GM12891 (cell line): ENCODE measurements at places on chromosomes 7 and 10.

GRCh38 chr10:78763651-78764395 is 304.9 kb upstream of the ZMIZ1 start:
- no peak for DNase-seq

DNA sequence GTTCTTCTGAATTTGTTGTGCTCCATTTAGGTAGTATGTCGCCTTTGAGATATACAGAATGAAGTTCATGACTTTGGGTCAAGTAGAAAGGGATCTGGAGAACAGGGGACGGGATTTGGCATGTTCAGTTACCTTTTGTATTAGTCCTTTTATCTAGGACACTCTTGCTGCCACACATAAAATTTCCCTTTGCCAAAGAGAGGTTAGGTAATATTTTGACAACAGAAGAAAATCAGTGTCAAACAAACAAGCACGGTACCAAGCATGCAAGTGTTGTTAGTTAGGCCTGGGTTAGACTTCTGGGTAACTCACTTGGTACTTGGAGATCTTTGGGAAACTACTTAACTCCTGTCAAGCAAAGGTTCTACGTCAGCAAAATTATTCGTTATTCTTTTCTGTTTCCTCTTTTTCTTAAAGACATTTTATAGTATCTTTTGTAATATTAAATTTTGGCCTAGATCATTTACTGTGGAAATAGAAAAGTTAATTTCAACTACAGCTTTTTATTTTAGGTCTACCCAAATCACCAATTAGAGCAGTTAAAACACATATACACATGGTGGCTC is 116.7 kb downstream of the PLXDC2 start:
- DNase-seq = no peak

DNA sequence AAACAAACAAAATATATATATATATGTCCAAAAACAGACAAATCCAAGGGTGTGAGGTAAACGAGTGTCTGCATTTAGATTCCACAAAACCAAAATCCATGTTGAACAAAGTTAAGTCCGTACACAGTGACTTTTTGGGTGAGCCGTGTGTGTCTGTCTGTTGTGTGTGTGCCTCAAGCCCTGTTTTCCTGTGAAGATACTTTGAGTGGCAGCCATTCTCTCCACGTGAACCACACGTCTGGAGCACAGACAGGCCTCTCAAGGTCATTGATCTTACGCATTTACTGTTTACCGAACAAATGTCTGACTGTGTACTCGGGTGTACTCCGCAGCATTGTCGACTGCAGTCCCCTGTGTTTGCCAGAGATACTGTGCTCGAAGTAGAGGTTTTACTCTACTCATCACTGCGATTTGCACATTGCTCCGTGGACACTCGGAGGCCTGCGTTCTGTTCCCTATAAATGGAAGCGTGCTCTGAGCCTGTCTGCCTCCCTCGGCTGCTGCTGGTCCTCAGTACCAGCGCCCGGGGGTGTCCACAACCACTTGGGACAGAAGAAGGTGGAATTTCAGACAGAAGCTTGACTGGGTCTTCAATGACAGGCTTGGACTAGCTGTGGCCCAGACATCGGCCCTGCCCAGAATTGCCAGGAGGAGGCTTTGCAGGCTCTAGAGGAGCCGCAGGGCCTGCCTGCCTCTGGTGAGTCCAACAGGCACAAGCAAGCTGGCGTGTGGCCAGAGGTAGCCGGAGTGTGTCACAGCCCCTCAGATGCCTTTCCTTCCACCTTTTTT is 22.1 kb downstream of the CYP17A1 start:
- DNase-seq = no peak

DNA sequence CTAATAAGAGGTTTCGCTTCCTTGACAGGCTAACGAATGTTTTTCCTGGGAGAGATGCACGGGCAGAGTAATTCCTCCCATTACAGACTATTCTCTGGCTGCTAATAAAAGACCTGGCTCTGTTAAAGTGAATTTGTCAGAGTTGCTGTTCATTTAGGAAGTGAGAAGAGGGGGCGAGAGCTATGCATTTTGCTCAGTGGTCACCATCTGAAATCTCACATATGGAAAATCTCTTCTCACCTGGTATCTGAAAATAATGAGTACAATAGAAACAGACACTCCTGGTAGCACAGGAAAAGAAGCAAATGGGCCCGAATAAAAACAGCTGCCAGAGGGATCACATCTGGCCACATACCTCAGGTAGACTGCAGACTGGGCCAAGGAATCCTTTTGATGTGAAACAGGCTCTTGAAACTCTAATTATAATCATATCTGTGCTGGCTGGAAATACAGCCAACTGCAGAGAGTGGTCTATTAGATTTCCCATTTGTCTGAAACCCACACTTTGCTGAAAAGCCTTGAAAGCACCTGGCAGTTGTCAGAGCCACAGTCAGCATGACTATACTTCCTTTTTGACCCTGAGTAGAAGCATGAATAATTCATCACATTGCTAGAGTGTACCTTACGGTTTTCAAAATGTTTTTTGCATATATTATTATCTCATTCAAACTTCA is 33.6 kb downstream of the AOAH start:
- DNase-seq = no peak

DNA sequence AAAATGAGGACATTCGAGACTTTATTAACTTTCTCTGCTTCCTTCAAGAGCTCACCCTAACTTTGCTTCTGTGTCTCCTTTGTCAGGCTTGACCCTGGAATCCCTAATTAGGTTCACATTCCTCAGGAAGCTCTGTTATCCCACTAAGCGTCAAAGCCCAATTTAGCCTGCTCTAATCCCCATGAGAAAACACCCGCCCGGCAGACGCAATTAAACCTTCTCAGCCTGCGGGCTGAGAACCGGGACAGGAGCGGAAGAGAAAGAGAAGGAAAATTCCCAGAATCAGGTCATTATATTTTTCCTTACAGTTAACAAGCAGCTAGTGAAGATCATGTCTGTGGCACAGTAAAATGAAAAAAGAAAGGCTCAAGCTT is 93.0 kb downstream of the TNS3 start:
- no peak for DNase-seq

DNA sequence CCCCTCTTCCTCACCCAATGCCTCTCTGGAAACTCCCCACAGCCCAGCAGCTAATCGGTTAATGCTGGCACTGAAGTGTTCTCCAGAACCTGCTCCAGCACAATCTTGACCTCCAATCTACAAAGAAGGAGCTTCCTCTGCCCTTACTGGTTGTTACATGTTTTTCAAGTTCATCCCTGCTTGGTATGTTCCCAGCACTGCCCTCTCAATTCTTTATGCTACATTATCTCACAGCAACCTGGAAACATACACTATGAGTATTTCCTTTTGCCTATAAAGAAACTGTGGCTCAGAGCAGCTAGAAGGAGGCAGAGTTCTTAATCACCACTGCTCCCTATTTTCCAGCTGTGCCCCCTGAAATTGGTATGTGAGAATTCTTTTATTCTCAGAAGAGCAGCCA is 84.1 kb upstream of the KMT2E start:
- DNase-seq = no peak

DNA sequence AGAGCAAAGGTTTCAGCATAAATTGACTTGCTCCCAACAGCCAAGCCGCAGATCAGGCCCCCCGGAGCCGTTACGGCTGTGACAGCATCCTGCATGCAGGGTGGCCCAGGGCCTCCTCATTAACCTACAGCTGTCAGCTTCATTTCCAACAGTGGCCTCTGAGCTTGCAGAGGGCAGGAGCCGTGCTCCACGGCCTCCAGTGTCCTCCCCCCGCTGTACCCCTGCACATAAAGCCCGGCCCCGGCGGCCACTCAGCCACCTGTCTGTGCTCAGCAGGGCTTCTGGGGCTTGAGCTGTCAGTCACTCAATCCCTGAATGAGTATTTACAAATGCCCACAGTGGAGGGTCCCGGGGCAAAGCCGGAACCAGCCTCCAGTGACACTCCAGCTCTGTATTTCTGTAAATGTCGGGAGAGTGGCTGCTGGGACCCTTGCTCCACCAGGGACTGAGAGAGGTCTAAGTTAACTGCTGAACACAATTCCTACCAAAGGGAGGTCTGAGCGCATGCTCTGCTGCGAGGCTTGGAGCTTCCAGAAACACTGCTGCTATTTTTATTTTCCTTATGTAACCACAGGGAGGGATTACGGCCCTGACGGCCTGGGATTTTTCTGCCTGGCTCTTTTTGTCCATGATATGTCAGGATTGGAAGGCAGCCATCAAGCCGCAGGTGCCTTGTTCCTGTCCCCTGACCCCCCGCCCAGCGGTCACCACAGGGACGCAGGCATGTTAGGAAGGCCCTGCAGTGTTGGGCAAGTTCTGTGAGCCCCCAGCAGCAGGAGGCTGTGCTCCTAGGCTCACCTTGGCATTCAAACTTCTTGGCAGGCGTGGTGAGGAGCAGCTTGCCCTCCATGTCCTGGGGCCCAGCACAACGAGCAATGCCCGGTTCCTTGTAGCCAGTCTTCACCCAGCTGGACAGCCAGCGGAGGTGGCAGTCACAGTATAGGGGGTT is 165.0 kb downstream of the SLIT1 start:
- no peak for DNase-seq

GRCh38 chr10:127000598-127000997 is 95.4 kb downstream of the DOCK1 start:
- no peak for DNase-seq

DNA sequence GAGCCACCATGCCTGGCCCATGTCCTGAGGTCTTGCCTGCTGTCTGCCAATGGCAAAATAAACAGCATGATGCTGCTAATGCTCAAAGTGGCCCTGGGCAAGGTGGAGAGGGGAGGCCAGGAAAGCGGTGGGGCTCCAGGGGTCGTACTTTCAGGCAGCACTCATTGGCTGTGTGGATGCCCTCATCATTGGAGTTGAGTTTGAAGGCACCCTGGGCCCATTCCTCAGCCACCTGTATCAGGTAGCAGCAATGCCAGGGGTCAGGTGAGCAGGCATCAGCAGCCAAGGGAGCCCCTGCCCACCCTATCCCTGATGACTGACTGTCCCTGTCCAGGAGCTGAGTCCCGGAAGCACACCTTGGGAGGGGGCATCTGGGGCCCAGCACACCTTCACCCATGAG is 902.5 kb upstream of the ZNF722 start:
- DNase-seq = no peak

DNA sequence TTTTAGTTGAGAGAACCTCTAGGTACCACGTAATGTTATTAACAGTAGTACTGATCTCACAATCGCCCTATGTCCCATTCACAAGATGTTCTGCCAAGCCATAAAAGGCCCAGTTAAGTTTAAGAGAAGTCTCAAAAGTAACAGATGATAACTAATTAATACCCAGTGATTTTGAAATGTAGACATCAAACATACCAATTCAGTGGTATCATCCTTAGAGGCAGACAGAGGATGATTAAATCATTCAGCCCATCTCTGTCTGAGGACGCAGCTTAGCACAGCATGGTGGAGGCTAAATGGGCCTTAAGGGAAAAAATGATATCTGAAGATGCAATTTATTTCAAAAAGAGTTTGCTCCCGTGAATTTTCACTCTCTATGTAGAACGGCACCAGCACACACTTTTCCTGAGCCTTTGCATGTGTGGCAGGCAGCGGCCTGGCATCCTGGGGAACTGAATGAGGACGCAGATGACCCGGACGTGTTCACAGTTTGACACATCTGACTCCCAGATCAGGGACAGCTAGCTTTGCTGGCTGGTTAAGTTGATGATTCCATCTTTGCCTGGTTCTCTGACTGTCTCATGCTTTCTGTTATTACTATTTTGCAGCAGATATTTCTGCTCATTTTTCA is 13.4 kb downstream of the EGFR start:
- DNase-seq = no peak

DNA sequence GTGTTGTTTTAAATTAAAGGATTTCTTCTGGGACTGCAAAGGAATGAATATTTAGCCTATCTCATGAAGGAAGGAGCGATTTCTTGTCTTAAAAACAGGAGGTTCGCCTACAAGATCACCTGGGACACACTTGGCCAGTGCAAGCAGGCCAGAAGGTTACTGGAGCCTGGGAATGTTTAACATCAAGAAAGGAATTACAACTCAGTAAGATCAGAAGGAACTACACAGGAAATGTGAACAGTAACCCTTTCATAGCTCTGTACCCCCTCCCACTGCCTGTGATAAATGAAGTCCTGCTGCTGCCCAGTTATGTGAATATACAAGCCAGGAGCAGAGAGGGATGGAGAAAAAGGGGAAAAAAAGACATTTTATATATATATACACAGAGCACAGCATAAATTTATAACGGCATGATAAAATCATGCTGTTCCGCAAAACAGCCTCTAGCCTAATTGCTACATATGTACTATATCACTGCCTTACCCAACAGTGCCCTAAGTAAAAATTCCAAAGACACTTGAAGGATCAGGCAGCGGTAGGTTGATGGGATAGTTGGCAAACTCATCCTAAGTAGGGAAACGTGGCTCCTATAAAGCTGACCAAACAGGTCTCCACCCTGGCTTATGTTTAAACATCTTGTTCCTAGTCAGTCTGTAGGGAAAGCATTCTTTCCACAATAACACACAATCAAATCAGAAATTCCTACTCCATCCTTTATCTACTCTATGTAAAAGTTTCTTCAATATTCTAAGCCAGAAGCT is 63.8 kb downstream of the ZNF438 start:
- no peak for DNase-seq

- DNase-seq = no peak
These were observed 76.1 kb upstream of the ANK3 start for GRCh38 chr10:60465801-60466200.

DNA sequence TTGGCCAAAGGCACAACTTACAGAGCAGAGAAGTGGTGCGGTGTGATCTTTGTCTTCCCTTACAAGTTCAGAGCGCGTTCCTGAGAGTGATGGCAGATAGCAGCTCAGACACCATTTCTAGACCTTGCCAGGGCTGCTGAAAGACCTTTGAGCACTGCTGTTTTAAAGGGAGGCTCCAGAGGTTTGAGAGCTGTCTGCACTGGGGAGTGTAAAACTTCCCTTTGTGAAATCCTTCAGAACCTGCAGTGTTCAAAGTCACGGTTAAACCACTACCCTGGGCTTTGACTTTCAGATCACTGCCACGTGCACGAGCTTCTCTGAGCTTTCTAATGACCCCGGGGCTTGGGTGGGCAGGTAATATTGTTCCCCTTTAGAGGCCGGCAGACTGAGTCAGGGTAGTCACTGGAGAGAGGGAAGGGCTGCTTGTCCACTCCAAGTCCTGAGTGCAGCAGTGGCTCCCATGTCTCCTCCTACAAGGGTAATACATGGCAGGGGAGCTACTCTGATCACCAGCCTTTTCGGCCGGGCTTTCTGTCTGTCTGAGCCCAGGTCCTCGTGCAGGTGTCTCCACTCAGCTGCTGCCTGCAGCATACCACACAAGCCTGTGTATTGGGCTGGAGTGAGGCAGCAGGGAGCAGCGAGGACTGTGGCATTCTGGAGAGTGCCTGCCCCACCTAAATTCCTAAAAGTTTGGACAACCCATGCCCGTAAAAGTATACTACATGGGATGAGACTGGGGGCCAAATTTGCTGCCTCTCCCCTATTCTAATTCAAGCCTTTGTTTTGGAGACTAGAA is 63.3 kb downstream of the ZMIZ1 start:
- DNase-seq = no peak
